Activated naive CD4-positive, alpha-beta T cell treated with anti-CD3 and anti-CD28 coated beads, Interleukin-2, amount 10 ng/mL, durations not matched to agents 7 days and 5 days (primary cell): ENCODE measurements at places on chromosomes 16 and 17.

DNA sequence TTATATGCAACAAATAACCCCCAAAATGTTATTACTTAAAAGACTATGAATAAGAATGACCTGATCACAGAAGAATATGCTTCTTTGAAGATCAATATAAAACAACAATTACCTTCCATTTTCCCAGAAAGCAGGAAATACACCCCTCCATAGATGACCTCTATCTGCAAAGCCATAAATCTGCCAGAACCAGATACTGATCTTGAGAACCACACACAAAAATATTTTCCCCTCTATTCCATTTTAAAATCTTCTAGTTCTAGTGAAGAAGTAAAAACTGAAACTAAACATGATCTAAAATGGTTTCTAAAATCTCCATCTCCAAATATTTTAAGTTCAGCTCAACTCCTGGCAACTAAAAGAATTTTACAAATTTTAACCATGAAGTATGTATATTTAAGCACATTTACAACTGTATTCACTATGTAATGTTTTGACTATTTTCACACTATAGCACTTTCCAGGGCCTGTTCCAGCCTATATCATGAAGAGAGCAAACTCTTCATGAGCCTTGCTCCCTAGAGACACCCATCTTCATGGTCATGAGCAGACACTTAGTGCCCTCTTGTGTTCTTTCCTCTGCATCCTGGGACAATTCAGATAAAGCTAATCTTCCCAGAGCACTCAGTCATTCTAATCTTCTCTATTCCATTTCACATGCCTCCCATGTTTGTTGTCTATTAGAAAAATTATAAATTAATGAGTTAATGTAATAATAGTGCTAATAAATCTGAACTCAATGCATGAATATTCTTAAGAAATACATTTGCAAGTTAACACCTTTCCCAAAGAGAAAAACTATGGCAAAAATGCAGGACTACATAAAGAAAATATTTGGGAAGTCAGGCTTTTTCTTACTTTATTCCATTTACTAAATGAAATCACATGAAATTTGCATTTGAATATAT, 87.0 kb downstream of the HELZ start:
- DNase-seq: no peak

DNA sequence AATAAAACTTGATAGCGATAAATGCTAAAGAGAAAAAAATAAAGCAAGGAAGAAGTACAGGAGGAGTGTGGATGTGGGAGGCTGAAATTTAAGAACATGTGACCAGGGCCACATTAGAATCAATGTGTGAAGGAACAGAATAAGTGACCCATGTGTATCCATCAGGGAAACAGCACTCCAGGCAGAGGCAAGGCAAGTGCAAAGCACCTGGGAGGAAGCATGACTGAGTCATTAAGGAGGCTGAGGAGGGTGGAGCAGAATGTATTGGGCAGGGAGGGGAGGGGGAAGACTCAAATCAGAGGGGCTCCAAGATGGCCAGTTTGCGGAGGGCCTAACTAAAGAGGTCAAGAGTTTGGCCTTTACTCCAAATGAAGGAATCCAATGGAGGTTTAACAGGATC, 8.0 kb downstream of the CDR2 start:
- no peak for DNase-seq

DNA sequence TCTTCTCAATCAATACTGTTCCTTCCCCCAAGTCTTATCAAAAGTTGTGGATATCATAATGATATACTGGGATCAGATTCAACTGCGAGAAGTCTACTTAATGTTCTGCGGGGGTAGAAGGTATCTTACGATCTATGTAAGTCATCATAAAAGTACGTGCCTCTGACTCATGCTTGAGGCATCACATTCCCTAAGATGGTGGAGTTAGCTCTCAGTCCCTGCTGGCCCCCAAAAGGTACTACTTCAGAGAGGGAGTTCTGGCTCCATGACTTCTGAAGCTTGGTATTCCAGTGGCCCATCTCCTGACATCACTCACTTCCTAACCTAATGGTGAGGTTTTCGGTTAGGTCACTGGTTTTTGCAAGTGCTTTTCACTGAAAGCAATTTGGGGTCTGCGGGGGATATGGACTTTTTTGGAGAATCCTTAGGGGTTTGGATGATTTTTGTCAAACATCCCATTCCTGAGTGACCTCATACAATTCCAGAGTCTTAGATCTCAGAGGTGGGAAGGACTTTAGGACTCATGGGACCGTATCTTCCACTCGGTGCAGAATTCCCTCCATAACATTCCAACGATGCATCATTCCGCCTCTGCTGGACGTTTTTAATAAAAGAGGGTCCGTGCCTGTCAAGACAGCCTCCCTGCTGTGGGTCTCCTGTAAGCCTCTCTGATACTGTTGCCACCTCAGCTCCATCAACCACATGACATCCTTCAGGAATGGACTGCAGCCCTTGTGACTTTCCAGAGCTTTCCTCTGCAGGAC, 74.3 kb downstream of the DYNLRB2 start:
- no peak for DNase-seq

DNA sequence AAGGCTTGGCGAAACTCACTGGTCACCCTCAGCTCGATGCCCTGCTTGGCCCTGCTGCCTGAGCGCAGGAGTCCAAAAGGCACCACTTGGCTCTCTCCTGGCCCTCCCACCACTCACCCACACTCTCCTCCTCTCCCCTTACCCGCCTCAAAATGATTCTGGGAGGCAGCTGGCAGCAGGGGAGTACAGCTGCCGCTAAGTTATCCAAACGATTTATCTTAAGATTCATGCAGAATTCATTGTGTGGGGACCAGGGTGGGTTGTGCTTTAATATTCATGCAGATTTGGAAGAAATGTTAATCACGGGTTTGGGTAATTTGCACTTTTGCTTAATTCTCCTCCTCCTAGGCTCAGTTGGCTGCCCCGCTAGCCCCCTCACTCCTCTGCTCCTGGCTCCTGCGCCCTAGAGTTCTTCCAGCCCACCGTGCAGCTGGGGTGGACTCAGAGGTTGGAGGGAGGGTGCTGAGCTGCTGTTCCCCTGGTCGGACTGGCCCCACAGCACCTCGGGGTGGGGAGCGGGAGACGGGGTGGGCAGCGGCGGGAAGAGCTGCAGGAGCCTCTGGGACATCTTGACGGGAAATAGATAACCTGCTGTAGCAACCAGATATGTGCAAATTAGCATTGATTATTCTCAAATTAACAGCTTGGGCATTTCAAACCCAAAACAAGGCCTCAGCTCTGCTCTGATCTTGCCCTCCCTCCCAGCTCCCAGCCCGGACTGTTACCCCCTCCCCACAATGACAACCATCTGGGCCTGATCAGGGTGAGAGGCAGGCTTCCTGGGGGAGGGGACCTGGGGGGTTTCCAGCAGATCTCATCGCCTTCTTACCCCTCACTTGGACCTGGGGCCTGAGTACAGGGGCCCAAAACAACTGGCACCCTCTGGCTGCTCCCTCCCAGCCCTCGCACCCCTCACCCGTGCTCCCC, 122.6 kb upstream of the RPL38 start:
- no peak for DNase-seq

- DNase-seq: no peak
Measured at GRCh38 chr17:52244689-52245088, 86.2 kb upstream of the CA10 start.
